ENCODE measurements at places on chromosomes 16 and 17. TPM values are rescaled to one million over a fixed set of nuclear protein-coding genes. Genes with fewer than 3 reads are reported as not detected.

DNA sequence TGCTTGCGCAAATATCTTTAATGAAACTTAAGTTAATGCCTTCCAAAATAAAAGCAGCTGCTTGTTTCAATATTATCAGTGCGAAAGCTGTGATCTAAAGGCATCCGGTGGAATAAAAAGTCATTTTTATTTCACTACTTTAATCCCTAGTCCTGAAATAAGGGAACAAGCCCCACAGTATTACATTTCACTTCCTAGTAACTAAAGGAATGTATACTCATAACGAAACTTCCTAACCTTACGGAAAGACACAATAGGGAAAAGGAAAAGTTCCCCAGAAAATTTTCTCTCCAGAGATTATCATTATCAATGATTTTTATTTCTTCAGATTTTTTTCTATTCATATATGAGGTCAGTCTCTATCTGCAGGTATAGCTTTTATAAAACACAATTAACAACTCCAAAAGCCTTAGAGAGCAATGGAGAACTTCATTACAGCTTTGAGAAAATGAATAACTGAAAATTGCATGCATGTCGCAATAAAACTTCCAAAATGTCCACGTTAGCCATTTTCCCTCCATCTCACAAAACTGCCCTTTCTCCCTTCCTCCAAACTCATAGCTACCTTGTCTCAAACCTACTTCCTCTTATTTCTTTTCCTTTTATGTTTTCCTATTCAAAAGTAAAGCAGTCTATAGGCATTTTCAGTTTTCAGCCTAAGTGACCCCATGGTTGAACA, 154.3 kb upstream of the MED13 start:
- H3K4me1 ChIP-seq = no peaks in the 10 kb centered on the region
- no peak for DNase-seq
- no peak overlapping the region for H3K4me3 ChIP-seq
- no peak overlapping the region for H3K27ac ChIP-seq
- H3K36me3 ChIP-seq = no peaks in the 10 kb centered on the region
- H3K27me3 ChIP-seq = no peaks in the 10 kb centered on the region

GRCh38 chr16:85840801-85841200, 41.3 kb downstream of the COX4I1 start:
- H3K4me3 ChIP-seq = no peak overlapping the region
- H3K27me3 ChIP-seq = 0 out of 2 replicates have a peak, but pooled peaks cover 2% of the 10 kb centered on the region
- H3K27ac ChIP-seq = no peak overlapping the region
- no peaks in the 10 kb centered on the region for H3K36me3 ChIP-seq

Gene SNX20
- total RNA-seq = 0.10 TPM

Gene KRTAP4-8
- total RNA-seq = not detected

DNA sequence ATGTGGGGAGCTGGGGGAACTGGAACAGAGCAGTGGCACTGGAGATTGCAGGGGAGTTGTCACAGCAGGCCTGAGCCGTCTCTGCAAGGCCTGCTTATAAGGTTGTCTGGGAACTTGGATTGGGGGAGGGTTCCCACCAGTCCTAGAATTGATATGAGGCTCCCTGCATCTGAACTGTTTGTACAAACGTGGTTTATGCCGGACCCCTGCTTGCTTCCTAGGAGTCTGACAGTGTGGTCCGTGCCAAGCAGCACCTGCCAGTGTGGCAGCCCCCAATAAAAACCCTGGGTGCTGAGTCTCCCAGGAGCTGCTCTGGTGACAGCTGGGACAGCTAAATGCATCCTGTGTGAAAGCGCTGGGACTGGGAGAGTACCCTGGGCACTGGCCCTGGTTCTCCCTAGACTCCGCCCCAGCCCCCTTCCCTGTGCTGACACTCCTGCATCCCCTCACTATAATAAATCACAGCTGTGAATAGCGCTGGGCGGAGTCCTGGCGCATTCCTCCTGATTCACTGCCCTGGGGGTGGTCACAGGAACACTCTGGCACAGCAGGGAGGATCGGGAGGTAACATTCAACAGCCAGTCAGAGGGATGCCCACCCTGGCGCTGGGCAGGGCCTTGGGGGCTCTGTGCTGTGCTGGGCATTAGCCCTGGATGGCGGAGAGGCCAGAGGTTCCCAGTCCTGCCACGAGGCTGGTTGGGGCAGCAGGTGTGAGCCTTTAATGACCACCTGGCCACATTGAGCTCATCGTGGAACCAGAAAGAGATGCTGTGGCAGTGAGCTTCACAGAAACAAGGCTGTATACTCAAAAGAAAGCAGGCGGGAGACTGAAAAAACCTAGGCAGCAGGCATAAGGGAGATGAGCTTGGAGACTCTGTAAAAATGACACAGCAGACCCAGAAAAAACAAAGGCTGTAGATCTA, 45.6 kb downstream of the RMI2 start:
- no peak overlapping the region for H3K27ac ChIP-seq
- H3K4me3 ChIP-seq = no peak overlapping the region
- DNase-seq = no peak

- H3K4me1 ChIP-seq = no peaks in the 10 kb centered on the region
- no peak overlapping the region for H3K4me3 ChIP-seq
- no peak overlapping the region for H3K27ac ChIP-seq
- peaks cover 3% of the 10 kb centered on the region for H3K27me3 ChIP-seq
Observed at GRCh38 chr17:15351925-15352324, 10.5 kb upstream of the TEKT3 start.

Gene DPEP3
- not detected for total RNA-seq

Gene GDPD1
- total RNA-seq = 0.26 TPM

GRCh38 chr16:79912592-79913310, 312.2 kb upstream of the MAF start:
- H3K36me3 ChIP-seq = no peaks in the 10 kb centered on the region
- H3K27me3 ChIP-seq = no peaks in the 10 kb centered on the region
- no peaks in the 10 kb centered on the region for H3K4me1 ChIP-seq
- DNase-seq = no peak
- no peak overlapping the region for H3K27ac ChIP-seq

Gene ALOX12
- not detected for total RNA-seq

- no peak overlapping the region for H3K27ac ChIP-seq
- H3K4me1 ChIP-seq = no peaks in the 10 kb centered on the region
- no peaks in the 10 kb centered on the region for H3K27me3 ChIP-seq
- peak; percentile 28 for DNase-seq
- H3K36me3 ChIP-seq = peaks cover 35% of the 10 kb centered on the region
- H3K4me3 ChIP-seq = no peak overlapping the region
Observed at GRCh38 chr17:35849469-35850348, 19.0 kb downstream of the HEATR9 start.

DNA sequence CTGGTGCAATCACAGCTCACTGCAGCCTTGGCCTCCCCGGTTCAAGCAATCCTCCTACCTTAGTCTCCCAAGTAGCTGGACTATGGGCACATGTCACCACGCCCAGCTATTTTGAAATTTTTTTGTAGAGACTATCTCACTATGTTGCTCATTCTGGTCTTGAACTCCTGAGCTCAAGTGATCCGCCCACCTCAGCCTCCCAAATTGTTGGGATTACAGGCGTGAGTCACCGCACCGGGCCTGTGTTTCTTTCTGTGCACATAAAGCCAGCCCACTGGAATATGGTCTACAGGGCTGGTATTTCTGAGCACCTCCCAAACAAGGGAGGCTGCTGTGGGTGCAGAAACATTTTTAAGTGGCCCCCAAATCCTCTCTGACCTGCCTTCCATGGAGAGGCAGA, 8.4 kb downstream of the TMEM95 start:
- H3K27me3 ChIP-seq = no peaks in the 10 kb centered on the region
- no peaks in the 10 kb centered on the region for H3K36me3 ChIP-seq
- no peak overlapping the region for H3K4me3 ChIP-seq
- no peak for DNase-seq

Gene SLC16A5
- total RNA-seq = 46.6 TPM

GRCh38 chr17:79902146-79902791, 63.0 kb upstream of the CBX4 start:
- H3K4me1 ChIP-seq = no peaks in the 10 kb centered on the region
- no peak for DNase-seq
- no peak overlapping the region for H3K4me3 ChIP-seq
- H3K27me3 ChIP-seq = peaks cover 13% of the 10 kb centered on the region
- H3K27ac ChIP-seq = no peak overlapping the region
